SK-N-SH (cell line): ENCODE measurements at places on chromosomes 5 and 9. TPM values are rescaled to one million over a fixed set of nuclear protein-coding genes. Genes with fewer than 3 reads are reported as not detected.

DNA sequence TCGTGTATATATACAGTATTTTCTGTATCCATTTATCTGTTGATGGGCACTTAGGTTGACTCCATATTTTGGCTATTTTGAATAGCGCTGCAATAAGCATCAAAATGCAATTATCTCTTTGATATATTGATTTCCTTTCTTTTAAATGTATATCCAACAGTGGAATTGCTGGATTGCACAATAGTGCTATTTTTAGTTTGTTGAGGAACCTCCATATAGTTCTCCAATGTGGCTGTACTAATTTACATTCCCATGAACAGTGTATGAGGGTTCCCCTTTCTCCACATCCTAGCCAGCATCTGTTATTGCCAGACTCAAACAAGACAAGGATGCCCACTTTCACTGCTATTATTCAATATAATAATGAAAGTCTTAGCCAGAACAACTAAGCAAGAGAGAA lies 9.1 kb upstream of the CTXN3 start:
- H3K27ac ChIP-seq = no peak overlapping the region
- H3K27me3 ChIP-seq = no peaks in the 10 kb centered on the region
- no peak for DNase-seq
- H3K4me1 ChIP-seq = no peaks in the 10 kb centered on the region

C5orf58 gene
- not detected in 2 replicates for polyA plus RNA-seq

DNA sequence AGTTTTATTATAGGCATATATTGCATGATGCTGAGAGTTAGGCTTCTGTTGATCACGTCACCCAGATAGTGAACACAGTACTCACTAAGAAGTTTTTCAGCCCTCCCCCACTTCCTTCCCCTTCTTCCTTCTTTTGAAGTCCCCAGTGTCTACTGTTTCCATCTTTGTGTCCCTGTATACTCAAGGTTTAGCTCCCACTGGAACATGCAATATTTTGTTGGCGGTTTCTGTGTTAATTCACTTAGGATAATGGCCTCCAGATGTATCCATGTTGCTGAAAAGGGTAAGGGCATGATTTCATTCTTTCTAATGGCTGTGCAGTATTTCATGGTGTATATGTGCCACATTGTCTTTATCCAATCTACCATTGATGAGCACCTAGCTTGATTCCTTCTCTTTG lies 764.3 kb downstream of the MTRR start:
- no peaks in the 10 kb centered on the region for H3K4me1 ChIP-seq
- H3K36me3 ChIP-seq = no peaks in the 10 kb centered on the region
- no peaks in the 10 kb centered on the region for H3K27me3 ChIP-seq
- H3K4me3 ChIP-seq = no peak overlapping the region

- no peaks in the 10 kb centered on the region for H3K36me3 ChIP-seq
- peak overlapping the region; percentile 89 for H3K27ac ChIP-seq
- DNase-seq = peak; percentile 62
- peak overlapping the region; percentile 56 for H3K4me3 ChIP-seq
These were observed 4.6 kb downstream of the NRG2 start for GRCh38 chr5:140038373-140038957.

DNA sequence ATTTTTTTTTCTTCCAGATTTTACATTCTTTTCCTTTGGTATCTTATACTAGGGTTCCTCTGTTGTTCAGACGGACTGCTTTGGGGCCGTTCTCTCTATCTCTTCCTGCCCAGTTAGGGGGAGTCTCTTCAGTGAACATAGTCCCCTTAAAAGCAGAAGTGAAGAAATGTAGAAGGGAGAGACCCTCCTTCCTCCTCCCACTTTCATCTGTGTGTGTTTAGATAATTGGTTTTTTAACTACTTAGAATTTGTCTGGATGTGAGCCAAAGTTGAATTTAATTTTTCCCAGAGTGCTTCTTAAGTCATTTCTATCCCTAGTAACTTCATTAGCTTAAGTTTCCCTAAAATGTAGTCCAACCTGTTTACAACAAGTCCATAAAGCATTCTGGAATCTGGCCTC lies 167.5 kb downstream of the HACD4 start:
- no peaks in the 10 kb centered on the region for H3K4me1 ChIP-seq
- no peak overlapping the region for H3K4me3 ChIP-seq
- H3K27ac ChIP-seq = no peak overlapping the region
- H3K36me3 ChIP-seq = peaks cover 5% of the 10 kb centered on the region
